ENCODE measurements at places on chromosomes 11 and 22. TPM values are rescaled to one million over a fixed set of nuclear protein-coding genes. Genes with fewer than 3 reads are reported as not detected.

DNA sequence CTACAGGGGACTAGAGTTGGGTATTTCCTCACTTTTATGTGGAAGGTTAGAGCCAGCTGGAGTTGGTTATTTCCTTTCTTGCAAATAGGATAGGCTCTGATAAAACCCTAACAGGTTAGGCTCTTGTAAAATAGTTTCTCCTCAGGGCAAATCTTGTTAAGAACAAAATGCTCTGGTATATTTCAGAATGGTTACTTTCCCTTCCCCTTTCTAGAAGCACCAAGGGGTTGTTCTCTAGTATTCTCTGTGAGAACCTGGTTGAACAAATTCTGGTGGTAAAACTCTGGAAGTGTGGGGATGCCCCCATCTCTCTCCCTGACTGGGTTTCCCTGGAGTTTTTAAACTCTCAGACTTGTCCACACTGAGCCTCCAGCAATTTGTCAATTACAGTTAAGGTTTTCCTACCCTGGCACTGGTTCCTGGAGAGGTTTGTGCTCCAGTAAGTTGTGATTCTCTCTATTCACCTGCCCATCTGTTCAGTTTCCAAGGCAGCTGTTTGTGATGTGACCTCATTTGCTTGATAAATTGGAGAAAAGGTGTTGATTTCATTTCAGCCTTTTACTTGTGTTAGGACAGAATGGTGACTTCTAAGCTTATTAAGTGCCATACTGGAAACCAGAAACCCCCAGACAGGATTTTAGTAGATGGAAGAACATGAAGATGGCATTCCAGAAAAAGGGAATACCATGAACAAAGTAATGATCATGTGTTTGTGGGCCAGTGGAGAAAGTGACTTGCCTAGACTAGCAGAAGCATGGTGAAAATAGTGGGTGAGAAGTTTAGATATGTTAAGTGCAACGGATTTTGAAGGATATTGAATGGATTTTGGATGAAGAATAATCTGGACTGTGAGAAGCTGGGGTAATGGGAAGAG, 64.6 kb downstream of the EXT2 start:
- DNase-seq, result no peak

DNA sequence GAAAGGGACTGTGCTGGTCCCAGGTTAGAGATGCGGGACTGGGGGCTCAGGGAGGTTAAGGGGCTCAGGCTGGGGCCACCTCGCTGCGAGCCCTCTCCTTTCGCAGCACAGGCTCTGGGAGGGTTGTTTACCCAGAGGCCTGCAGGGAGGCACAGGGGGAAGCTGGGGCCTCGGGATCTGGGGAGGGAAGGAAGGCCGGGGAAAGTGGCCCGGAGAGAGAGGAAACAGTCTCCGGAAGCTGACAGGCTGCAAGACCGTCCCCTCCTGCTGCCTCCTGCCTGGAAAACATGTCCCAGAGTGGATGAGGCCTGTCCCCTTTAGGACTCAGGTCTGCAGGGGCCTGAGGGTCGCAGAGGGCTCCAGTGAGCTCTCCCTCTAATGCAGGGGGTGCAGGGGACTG, 45.4 kb downstream of the MYO7A start:
- DNase-seq, result no peak

GRCh38 chr11:111808063-111808588, 41.9 kb upstream of the PPP2R1B start:
- no peak for DNase-seq

GRCh38 chr11:94455861-94456260, 37.8 kb downstream of the MRE11 start:
- DNase-seq, result no peak

DNA sequence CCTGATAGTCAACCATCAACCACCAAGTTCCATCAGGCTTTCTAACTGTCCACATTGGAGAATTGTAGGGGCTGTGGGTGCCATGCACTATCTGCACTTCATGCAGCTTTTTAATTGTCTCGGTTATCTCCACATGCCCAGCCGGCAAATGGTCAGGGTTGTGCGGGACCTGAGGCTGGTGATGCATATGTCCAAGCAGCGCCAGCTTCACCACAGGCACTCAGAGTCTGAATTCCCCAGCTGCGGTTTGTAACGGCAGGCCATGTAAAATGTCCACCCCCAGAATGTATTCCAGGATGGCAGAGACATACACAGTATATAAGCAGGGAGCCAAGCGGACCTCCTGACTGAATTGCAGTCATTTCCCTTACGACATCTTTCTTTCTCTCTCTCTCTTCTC, 435.6 kb downstream of the DYNC2H1 start:
- no peak for DNase-seq

- DNase-seq, result no peak
These were observed 41.0 kb downstream of the PAMR1 start for GRCh38 chr11:35484435-35484834.

GRCh38 chr11:86015699-86016098, 53.2 kb downstream of the PICALM start:
- no peak for DNase-seq

DNA sequence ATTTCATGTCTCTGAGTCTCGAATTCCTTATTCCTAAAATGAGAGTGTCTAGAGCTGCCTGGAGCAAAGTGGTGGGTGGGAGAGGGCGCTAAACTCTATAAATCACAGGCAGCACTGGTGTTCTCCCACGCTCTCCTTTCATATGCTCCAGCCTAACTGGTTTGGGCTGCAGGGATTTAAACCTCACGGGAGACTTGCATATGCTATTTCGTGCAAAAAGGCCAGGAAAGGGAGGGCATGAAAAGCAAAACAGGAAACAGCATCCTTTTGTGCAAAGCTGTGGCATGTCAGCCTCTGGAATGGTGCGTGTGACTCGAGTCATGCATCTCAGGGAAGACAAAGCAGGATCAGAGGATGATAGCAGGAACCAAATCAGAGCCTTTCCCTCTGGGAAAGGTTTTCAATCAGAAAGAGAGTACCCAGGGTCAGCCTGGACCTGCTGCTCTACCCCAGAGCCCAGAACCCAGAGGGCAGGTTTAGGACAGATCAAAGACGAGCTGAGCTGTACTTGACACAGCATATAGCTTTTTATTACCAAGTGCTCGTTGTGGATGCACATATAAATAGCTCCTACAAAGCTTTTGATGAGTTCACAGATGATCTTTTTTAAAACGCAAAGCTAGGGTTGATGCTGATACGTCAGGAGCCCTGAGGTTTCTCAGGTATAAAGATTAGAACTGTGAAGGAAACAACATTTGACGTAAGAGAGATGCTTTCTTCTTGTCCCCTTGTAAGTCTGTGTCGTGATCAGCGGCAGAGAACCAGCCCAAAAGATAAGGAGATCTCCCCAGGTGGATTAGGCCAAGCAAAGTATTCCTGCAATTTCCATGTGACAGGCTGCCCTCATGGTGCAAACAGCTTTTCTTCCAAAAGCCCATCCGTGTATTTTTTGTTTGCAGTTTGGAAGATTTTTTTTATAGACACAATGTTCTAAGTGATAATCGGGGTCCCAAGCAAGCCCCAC, 46.2 kb upstream of the YWHAH start:
- no peak for DNase-seq

- no peak for DNase-seq
These were observed 621.4 kb downstream of the BRD1 start for GRCh38 chr22:49206281-49206680.

DNA sequence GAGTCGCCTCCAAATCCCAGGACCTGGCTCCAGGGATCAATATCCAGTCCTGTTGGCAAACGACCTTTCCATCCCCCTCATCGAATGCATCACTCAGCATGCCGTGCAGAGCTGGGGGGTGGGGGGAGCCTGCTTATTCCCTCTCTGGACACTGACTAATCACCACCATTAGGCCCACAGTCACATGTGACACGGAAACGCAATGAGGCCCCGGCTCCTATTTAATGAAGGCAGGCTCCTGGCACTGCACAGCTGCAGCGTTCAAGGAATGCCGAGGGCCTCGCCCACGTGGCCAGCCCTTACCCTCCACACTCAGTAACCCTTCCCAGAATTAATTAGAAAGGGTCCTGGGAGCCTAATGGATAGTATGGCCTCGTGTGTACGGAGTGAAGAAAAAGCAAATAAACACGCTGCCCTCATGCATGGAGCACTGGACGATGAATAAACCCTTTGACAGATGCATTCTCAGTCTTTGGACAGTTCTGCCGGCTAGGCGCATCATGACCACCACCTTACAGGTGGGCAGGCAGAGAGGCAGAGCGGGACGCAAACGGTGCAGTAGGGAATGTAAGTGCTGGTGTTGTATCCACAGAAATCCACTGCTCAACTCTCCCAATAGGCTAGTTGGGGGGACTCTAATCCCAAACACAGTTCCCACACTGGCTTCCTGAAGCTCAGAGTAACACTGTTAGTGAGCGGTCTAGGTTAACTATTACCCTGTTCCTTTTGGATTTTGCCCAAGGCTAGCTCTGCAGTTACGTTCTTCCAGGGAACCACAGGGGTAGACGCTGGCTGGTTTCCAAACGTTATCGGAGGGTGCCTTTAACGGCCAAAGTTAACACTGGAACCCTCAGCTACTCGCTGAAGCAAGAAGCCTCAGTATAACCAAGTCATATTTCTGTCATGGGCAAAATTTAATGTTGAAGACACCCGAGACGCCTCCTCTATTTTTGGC, 490.1 kb downstream of the OPCML start:
- DNase-seq, result no peak

DNA sequence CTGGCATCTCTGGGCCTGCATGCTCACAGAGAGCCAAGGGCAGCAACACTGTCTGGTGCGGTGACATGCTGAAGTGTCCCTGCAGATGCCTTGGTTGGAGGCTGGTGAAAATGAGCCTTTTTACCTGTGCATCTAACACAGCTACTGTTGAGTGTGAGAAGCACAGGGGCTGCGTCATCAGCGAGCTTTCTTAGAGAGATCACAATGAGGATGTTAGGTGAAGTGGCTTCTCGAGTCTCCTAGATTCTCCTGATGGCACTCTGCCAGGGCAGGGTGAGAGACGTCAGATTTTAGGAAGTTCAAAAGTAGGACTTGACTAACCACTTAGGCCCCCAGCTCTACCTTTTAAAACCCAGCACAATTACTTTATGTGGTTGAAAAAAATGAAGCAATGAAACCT, 3.6 kb upstream of the SLC15A3 start:
- no peak for DNase-seq

- no peak for DNase-seq
These were observed 16.1 kb upstream of the OR51M1 start for GRCh38 chr11:5367448-5368074.

GRCh38 chr11:64627371-64627770, 36.4 kb downstream of the SLC22A12 start:
- DNase-seq, result no peak

The TUBA8 gene
- 2.5 TPM for total RNA-seq

The MS4A7 gene
- 8.4 TPM for total RNA-seq

The GNG3 gene
- not detected for total RNA-seq

The DUSP18 gene
- total RNA-seq, result 5.5 TPM

The NLRP6 gene
- 0.10 TPM for total RNA-seq

The SORL1 gene
- total RNA-seq, result 25.3 TPM

The RAB38 gene
- 36.2 TPM for total RNA-seq

The LDHAL6A gene
- total RNA-seq, result not detected

The KCTD14 gene
- total RNA-seq, result 1.6 TPM

The OR51F2 gene
- total RNA-seq, result not detected

The FGF4 gene
- total RNA-seq, result not detected

The DSCAML1 gene
- 0.89 TPM for total RNA-seq
